Pulmonary artery endothelial cell (primary cell): ENCODE measurements at places on chromosomes 16 and 17.

- no peak for DNase-seq
Observed at GRCh38 chr16:85988723-85989313, 89.9 kb downstream of the IRF8 start.

- DNase-seq, result no peak
Observed at GRCh38 chr16:66427036-66427860, at the start of gene BEAN1. Gene BEAN1, plus strand, starts transcription at chr16:66427295. Its CDS starts 10,382 bp downstream, at chr16:66437677.

GRCh38 chr17:27280527-27280926, 13.4 kb upstream of the WSB1 start:
- no peak for DNase-seq

GRCh38 chr16:68504066-68504465, 35.0 kb upstream of the ZFP90 start:
- no peak for DNase-seq

GRCh38 chr17:37828651-37829124, 83.8 kb upstream of the HNF1B start:
- no peak for DNase-seq

- DNase-seq, result no peak
Observed at GRCh38 chr16:70630960-70631745, 15.2 kb upstream of the IL34 start.

- DNase-seq, result no peak
Observed at GRCh38 chr17:29546085-29546484, 20.8 kb downstream of the ABHD15 start.

DNA sequence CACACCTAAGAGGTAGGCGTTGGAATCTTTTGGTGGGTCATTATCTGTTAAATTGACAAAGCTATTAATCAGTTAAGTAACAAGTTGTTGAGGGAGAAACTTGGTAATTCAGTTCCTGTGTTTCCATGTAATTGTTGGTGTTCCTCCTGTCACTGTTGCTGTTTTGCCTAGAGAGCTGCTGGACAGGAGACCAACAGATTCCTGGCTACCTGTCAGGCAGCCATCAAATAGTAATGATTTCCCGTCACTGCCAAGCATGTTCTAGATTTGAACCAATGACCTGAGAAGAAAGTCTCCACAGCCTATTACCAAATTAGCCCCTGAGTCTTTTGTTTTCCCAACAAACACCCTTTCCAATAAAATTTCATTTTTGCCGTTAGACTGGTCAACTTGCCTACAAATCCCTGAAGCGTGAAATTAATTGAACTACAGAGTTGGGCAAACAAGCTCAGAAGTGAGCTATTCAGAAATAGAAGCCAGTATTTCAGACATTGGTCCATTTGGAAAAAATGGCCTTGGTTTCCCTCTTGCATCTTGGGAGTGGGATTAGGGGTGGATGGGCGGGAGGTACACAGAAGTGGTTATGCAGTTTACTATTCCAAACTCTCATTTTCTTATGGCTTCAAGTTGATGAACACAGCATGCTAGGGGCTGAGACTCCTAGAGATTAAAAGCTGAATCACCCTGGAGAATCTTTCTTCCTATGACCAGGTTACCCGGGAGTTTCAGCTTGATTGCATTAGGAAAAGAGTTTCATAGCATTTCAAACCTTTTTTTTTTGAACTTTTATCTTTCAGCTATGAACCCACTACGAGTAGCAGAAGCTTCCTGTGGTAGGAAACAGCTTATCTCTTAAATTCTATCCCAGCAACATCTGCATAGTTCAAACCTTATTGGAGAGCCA, 262.8 kb upstream of the MAF start:
- DNase-seq, result no peak

DNA sequence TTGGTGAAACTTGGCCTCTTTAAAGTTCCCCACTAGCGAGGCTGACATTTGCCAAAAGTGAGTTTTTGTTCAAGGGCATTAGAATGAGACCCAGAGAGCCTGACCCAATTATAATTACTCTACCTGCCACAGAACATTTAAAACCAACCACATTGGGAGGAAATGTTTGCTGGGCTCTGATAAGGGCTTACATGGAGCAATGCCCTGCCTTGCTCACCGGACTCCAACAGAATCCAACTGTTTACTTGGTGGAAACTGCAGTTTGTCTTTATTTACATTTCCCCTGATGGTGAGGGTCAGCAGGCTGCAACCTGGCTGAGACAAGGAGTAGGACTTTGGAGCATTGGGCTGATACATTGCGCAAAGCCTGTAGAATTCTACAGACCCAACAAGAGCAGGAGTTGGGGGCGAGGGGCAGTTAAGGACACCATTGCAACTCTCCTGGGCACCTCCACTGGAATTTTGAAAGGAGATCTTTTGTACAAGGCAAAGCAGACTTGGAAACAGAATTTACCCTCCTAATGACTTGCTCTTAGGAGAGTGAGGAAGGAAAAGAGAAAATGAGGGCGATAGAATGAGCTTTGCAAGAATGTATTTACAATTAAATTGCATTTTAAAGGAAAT, 368.6 kb downstream of the SHISA9 start:
- DNase-seq, result no peak

DNA sequence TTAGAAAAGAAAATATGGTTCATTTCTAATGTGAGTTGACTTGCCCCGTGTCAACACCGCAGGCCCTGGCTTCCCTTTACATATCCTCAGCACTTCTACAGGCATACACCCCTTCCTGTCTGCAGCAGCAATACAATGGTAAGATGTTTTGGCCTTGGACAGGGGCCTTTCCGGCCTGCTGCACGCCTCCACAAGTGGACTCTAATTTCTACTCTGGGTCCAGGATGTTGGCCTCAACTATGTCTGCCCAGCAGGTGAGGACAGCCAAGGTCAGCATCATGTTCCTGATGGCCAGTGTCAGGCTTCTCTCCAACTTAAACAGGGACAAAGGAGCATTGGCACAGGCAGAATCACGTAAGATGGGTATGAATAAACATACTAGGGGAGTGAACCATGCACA, 11.0 kb downstream of the C17orf67 start:
- peak; percentile 43 for DNase-seq

- DNase-seq, result no peak
Observed at GRCh38 chr16:3961449-3961849, 80.9 kb upstream of the CREBBP start.

- no peak for DNase-seq
Observed at GRCh38 chr17:40333781-40334448, 24.9 kb downstream of the RARA start.

DNA sequence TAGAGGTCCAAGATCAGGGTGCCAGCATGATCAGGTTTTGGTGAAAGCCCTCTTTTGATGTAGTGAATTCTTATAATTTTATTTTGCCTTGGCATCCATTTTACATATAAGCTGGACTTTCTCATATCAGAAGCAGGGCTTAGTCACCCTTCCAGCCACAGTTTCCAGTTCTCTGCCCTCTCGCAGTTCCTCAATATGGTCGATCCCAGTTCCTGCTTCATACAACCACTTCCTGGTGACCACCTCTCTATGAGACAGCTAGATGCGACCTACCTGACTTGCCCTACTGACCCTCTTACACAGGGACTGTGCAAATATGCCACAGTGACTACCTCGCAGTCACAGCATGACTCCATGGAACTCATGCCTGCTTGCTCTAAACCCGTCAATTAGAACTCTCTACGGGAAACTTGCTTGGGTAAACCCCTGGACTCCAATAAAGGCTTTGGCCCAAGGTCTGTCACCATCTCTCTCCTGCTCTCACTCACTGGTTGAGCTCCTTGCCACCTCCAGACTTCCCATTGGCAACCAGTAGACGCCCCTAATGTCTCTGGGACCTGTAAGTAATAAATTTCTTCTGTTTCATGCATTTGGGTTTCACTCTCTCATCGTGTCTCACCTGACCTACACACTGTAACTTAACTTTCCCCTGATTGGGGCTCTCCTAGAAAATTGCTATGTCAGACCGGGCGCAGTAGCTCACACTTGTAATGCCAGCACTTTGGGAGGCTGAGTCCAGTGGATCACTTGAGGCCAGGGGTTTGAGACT, 21.4 kb downstream of the CD300LG start:
- no peak for DNase-seq

GRCh38 chr16:2775131-2775716, 1.9 kb downstream of the ELOB start:
- DNase-seq, result no peak

GRCh38 chr16:68287276-68288251, 23.2 kb downstream of the SLC7A6OS start:
- peak; percentile 79 for DNase-seq
